Activated CD4-positive, alpha-beta T cell treated with anti-CD3 and anti-CD28 coated beads for 36 hours (primary cell): ENCODE measurements at places on chromosomes 6 and 20. TPM values are rescaled to one million over a fixed set of nuclear protein-coding genes. Genes with fewer than 3 reads are reported as not detected.

The WFDC5 gene
- 0.23 TPM for total RNA-seq

GRCh38 chr6:158686311-158686710 lies 36.5 kb downstream of the SYTL3 start:
- peak overlapping the region; percentile 42 for H3K27ac ChIP-seq
- no peak overlapping the region for H3K4me3 ChIP-seq
- no peak for DNase-seq
- H3K4me1 ChIP-seq: peaks cover 47% of the 10 kb centered on the region

- no peak overlapping the region for H3K27ac ChIP-seq
- H3K36me3 ChIP-seq: no peaks in the 10 kb centered on the region
- no peak overlapping the region for H3K4me3 ChIP-seq
- H3K27me3 ChIP-seq: no peaks in the 10 kb centered on the region
- DNase-seq: peak; percentile 15
Observed at GRCh38 chr6:13183415-13184088, 144.8 kb downstream of the TBC1D7 start.

DNA sequence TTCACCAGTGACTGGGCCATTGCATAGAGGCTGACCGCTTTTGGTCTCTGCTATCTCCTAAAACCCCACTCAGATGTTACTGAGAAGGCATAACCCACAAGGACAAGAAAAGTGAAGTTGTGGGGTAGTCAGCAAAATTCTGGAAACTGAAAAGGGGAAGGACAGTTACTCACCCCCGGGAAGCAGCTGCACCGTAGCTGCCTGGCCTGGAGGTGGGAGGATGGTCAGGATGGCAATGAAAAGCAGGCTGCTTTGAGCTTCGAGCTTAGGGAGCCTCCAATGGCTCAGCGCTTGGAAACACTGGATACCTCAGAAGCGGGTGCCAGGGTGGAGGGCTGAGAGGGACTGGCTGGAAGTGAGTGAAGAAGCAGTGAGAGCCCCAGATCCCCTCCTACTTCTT lies 56.0 kb downstream of the KCNK5 start:
- no peak for DNase-seq
- no peaks in the 10 kb centered on the region for H3K4me1 ChIP-seq
- no peak overlapping the region for H3K4me3 ChIP-seq
- H3K27me3 ChIP-seq: no peaks in the 10 kb centered on the region

GRCh38 chr20:46102940-46103339 lies 13.2 kb upstream of the NCOA5 start:
- H3K27me3 ChIP-seq: peaks cover 48% of the 10 kb centered on the region
- H3K4me1 ChIP-seq: no peaks in the 10 kb centered on the region
- H3K4me3 ChIP-seq: no peak overlapping the region
- H3K27ac ChIP-seq: no peak overlapping the region
- DNase-seq: no peak

The PAX1 gene
- total RNA-seq: not detected

The TNFRSF6B gene
- total RNA-seq: 0.21 TPM

The BTNL2 gene
- total RNA-seq: not detected

- H3K27me3 ChIP-seq: no peaks in the 10 kb centered on the region
- H3K4me1 ChIP-seq: peaks cover 20% of the 10 kb centered on the region
- no peaks in the 10 kb centered on the region for H3K36me3 ChIP-seq
- no peak for DNase-seq
- H3K4me3 ChIP-seq: no peak overlapping the region
- H3K27ac ChIP-seq: peak overlapping the region; percentile 89
Observed at GRCh38 chr20:63749597-63750508, 10.3 kb downstream of the SLC2A4RG start.
